ENCODE measurements at places on chromosomes 11 and 22. TPM values are rescaled to one million over a fixed set of nuclear protein-coding genes. Genes with fewer than 3 reads are reported as not detected.

DNA sequence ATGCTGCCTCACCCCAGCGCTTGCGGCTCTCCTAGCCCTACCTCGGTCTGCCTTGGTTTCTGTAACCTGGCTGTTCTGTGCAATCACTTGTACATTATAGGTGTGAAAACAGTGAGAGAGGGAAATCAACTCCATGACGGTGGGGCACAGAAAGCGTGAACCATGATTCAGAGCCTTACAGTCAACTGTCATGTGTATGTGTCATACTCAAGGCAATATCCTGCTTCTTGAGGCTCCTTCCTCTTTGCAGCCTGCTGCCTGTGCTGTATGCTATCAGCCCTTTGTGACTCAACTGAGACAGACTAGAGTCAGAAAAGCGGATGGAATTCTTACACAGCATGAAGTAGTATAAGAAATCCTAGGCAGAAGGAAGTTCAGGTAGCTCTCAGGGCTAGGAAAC is 2.1 kb downstream of the NRIP3 start:
- DNase-seq = no peak

- no peak for DNase-seq
These were observed 51.4 kb upstream of the RASD2 start for GRCh38 chr22:35489239-35489638.

- no peak for DNase-seq
These were observed 4.8 kb downstream of the BEST1 start for GRCh38 chr11:61954851-61955421.

GRCh38 chr11:30585125-30585891 is 845 bp downstream of the MPPED2 start:
- DNase-seq = peak; percentile 53

GRCh38 chr11:33723238-33723881 is 12.9 kb downstream of the CD59 start:
- DNase-seq = no peak

DNA sequence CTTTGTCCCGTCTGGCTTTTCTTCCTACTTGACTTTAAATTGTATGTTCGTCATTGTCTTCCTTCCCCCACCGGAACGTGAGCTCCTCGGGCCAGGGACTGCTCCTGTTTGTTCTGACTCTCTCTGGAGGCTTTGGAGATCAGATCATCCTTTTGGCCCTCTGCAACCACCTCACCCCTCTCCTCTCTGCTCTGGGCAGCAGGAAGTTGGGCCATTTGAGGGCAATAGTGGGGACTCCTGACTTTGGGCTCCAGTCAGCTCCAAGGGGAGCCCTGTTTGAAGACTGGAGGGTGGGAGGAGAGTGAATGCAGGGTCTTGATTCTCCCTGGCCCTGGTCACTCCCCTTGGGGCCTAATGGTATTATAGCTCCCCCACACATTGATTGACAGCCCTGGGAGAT is 186.3 kb upstream of the B3GAT1 start:
- DNase-seq = no peak

- DNase-seq = peak; percentile 84
These were observed 37.4 kb downstream of the CTNND1 start for GRCh38 chr11:57798905-57799559.

GRCh38 chr11:110892741-110893285 is 180.6 kb upstream of the ARHGAP20 start:
- DNase-seq = no peak

- no peak for DNase-seq
These were observed 97.0 kb downstream of the ST3GAL4 start for GRCh38 chr11:126452241-126453101.

DNA sequence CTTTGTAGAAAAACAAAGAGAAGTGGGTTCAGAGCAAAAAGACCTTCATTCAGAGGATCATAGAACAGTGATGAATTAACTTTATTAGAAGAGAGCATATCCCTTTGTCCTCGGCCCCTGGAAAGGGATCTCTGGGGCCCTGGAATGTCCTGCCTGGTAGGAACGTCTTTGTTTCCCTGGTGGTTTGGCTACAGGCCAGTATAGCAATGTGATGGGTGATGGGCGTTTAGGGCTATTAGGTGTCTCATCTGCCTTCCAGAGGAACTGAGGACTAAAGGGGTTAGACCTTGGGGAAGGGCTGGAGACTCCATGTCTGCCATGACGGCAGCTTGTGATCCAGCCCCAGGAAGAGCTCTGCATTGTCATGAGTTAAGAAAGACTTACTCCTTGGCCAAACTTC is 9.1 kb downstream of the APOL4 start:
- no peak for DNase-seq

GRCh38 chr11:19660076-19660475 is 52.6 kb upstream of the NAV2 start:
- no peak for DNase-seq

GRCh38 chr11:47991266-47991830 is 11.0 kb downstream of the PTPRJ start:
- no peak for DNase-seq

- DNase-seq = no peak
These were observed 127.7 kb downstream of the CRYBB2 start for GRCh38 chr22:25346859-25347751.

- DNase-seq = no peak
These were observed 29.3 kb upstream of the CABP7 start for GRCh38 chr22:29690476-29690875.

The TSPAN18 gene
- total RNA-seq = 19.1 TPM

The CDKN1C gene
- total RNA-seq = 21.5 TPM

The PDE2A gene
- total RNA-seq = 49.6 TPM

The ANKK1 gene
- total RNA-seq = 1.4 TPM

The TRPM5 gene
- total RNA-seq = 0.60 TPM

The MS4A6E gene
- not detected for total RNA-seq

The PACSIN3 gene
- 29.0 TPM for total RNA-seq
